ENCODE measurements at places on chromosomes 3 and 15.

DNA sequence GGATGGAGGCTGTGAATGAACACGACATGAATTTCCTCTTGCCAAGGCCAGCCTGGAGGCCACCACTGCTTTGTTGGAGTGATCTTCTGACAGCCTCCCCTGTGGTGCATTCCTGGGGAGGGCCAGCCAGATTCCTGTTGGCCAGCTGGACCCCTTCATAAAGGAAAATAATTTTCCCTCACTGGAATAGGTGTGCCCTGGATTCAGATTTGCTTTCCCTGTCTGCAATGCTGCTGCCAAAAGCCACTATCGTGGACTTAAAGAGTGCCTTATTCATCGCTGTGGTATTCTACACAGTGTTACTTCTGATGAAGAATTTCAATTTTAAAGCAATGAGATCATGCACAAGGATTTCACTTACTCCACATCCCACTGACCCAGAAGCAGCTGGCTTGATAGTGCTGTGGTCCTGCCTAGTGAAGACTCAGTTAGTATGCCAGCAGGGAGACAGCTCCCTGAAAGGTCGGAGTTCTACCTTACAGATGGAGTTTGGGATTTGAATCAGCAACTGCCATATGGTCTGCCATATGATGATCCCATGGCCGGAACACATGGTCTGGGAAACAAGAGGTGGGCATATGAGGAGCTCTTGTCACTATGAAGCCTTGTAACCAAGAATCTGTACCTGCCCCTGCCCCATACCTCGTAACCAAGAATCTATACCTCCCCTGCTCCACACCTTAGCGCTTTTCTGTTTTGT is 145.2 kb downstream of the KLF13 start:
- no peak for DNase-seq

DNA sequence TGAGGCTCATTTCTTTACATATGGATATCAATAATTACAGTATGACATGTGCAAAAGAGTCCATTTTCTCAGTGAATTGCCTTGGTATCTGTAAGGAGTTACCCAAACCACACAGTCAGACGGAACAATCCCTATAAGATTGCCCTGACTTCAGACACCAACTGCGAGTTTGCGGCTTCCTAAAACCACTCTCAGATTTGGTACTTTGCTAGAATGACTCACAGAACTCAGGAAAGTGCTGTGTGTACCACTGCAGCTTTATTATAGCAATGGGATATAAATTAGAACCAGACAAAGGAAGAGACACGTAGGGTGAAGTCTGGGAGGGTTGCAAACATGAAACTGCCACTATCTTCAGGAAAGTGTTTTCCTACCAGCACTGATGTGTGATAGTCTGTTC is 45.8 kb upstream of the ATP13A3 start:
- DNase-seq: no peak

GRCh38 chr3:50296721-50297383 is 2.4 kb downstream of the HYAL3 start:
- DNase-seq: no peak

GRCh38 chr3:24513463-24513862 is 18.8 kb upstream of the THRB start:
- no peak for DNase-seq
